ENCODE measurements at places on chromosomes 1 and 21.

DNA sequence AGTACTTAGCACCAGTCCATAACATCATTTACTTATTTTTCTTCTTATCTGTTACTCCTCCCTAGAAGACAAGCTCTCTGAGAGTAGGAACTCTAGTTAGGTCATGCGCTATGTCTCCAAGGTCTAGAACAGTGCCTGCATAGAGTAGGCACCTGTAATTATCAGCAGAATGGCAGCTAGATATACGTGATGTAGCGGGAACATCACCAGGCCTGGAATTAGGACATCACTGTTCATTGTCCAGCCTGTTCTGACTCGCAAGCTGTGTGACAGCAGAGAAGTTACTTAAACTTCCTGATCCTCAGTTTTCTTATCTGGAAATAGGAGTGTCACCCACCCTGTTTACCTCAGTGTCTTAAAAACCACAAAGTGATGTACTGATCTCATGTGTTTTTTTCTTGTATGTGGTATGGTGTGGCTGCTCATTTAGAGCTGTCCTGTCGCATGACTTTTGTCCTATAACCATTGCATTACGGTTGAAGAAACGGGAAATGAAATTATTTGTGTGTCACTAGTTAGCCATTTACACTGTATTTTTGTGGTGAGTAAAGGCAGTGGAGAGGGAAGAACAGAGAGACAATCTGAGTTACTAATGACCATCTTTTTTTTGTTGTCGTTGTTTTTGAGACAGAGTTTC lies 37.1 kb upstream of the EXO1 start:
- DNase-seq: no peak

DNA sequence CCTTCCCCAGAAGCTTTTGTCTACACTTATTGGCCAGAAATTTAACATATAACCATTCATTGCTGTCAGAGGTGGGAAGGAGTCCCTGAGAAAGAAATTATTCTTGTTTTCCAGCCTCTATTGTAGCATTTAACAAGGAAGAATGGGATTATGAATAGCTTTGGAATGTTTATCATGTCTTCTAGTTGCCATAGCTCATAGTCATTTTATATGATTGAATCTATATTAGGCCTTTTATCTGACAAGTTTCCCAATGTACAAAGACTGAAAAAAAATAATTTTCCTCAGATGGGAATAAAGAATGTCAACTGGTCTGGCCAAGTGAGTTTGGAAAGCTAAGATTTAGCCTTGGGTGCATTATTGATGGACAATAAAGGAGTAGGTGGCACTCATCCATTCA lies 28.3 kb downstream of the PTPRC start:
- no peak for DNase-seq

GRCh38 chr1:98940722-98941079 lies 64.0 kb downstream of the PLPPR5 start:
- DNase-seq: no peak

- no peak for DNase-seq
Observed at GRCh38 chr21:15003463-15004135, 61.2 kb downstream of the NRIP1 start.

DNA sequence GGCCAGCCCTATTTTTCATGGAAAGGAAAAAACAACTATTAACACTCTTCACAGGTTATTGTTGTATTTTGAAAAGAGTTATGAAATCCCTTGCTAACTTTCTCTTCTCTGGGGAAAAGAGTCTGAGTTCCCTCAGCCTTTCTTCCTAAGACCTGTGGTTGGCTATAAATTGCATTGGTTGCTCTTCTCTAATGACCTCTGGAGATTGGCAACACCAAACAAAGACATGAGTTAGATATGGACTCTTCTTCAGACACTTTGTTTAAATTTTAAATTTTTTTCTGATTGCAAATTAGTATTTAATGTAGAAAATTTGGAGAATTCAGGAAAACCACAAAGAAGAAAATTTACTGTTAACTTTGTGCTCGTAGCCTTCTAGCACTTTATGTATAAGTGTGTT lies 275.7 kb downstream of the PBX1 start:
- DNase-seq: no peak

GRCh38 chr1:103513711-103514110 lies 11.8 kb upstream of the RNPC3 start:
- DNase-seq: no peak

GRCh38 chr1:193514397-193514796 lies 328.0 kb upstream of the B3GALT2 start:
- DNase-seq: no peak

GRCh38 chr21:28906841-28907240 lies 85.8 kb downstream of the LTN1 start:
- no peak for DNase-seq

- DNase-seq: no peak
Observed at GRCh38 chr1:176785056-176785455, 322.1 kb downstream of the PAPPA2 start.

- DNase-seq: no peak
Observed at GRCh38 chr1:109923131-109923945, 12.7 kb downstream of the CSF1 start.

GRCh38 chr21:28818663-28819278 lies 173.9 kb downstream of the LTN1 start:
- no peak for DNase-seq

DNA sequence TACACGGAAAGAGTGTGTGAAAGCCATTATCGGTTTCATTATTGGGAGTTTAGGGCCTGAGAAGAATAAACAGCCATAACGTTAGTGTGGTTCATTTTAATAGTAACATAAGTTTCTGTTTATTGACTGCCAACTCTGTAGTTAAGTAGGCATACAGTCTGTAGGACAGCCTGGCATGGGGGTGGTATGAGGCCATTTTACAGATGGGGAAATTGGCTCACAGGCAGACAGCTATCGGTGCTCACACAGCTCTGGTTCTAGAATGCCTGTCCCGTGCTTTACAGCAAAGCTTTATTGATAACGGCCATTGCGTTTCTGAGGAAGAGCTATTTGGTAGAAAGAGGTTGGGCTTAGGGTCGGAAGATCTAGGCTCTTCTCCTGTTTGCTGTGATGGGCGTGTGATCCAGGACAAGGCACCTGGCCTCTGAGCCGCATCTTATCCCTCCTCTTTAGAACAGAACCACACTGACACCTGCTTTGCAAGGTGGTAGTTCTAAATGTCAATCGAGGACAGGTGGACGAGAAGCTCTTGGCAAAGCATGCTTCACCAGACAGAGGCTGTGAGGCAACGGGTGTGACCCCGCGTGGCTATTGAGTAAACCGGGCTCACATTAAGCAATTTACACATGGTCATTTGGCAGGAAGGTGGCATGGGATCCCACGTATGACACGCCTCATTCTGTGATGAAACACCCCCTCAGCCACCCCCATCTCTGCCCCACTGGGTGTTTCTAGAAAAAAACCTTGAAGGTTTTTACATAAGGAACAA lies 14.9 kb downstream of the ETS2 start:
- DNase-seq: no peak

- no peak for DNase-seq
Observed at GRCh38 chr1:117615474-117615873, 9.6 kb downstream of the TENT5C start.

- no peak for DNase-seq
Observed at GRCh38 chr1:101120868-101121267, 95.3 kb upstream of the DPH5 start.

All from left ventricle myocardium inferior (tissue), 1 donor.